Cortex of kidney (tissue), 1 donor: ENCODE measurements at places on chromosomes 11 and 22.

GRCh38 chr11:75823946-75824345, 8.9 kb downstream of the UVRAG start:
- no peak for DNase-seq

DNA sequence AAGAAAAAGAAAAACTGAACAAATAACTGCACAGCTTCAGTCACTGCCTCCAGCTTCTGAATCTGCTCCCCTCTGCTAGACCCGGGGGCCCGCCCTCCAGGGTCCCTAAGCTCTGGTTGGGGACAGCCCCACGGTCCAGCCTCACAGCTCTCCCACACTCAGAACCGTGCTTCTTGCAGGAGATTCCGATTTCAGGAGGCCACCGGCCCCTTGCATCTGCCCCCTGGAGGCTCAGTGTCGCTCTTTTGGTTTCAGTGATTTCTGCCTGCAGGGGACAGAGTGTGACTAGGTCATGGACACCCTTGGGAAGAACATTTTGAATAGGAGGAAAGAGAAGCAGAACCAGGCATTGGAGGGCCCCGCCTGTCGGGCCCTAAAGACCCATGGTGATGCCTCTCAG, 23.1 kb upstream of the RPS3 start:
- no peak for DNase-seq

DNA sequence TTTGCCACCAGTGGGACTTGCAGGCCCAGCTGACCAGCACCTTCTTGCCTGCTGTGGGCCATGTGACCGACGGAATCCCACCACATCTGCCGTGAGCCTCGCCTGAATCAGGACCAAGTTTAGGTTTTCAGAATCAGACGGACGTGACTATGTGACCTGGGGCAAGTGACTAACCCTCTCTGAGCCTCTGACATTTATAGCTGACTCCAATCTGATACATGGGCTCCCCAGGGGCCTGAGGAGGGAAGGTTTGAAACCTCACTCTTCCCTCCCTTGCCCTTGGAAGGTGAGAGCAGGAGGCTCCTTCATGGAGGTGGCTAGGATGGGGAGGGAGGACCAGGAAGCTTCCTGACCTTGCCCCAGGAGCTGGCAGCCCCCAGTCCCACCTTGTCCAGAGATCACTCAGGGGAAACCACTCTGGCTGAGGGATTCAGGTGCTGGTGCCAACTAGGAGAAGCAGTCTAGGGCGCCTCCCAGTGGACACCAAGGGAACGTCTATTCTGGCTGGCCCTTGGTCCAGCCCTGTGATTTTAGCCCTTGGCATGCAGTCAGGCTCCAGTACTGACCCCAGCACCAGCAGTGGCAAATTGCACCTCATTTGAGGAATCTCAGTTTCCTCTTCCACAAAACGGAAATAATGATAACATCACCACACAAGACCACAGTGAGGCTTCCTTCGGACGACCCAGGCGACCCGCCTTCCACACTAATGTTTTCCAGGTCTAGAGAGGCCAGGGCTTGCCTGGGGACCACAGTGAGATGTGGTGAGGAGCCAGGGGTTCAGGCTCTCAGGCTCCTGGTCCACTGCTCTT, 47.2 kb upstream of the SYT7 start:
- no peak for DNase-seq

GRCh38 chr11:84501750-84502149, 1125.4 kb downstream of the DLG2 start:
- no peak for DNase-seq

DNA sequence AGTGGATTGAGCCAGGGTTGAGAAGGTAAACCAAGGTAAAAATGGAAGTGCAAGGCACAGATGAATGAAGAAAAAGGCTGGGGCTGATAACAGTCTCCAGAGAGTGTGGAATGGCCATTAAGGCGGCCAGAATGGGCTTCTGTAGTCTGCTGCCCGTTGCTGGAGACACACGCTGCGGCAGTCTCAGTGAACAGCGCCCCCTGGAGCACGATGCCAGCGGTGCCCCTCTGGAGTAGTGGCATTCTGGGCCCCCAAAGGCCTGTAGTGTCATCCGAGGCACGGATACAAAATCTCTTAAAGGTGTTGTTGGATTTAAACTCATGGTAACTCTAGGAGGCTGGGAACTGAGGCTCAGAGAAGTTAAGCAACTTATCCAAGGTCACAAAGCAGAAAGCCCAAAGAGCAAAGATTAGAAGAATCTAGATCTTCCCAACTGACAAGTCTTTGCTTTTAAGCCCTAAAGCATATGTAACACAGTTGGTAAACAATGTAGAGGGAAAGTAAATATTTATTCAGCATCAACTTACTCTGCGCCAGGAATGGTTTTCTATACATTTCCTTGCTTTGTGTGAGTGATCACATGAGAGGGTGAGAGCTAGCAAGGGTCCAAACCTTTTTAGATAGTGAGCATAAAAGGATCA, 18.2 kb downstream of the KCNJ1 start:
- DNase-seq: no peak

DNA sequence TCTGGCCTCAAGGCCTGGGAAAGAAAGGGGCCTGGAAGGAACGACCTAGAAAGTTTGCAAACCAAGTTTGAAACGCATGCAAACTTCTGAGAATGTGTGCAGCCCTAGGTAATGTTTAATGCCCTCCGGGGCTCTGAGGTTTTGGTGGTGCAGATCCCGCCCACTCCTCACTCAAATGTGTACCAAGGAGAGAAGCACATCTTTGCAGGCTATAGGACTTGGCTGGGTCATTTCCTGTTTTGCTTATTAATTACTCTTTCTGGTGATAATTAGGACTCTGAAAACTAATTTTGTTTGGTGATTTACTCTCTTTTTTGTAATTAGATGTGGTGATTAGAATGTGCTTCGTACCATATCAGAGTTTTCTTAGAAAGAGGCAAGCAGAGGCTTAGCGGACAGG, 625.9 kb upstream of the CADM1 start:
- no peak for DNase-seq
